ENCODE measurements at places on chromosomes 3 and 15. TPM values are rescaled to one million over a fixed set of nuclear protein-coding genes. Genes with fewer than 3 reads are reported as not detected.

Gene TIGIT
- not detected for total RNA-seq

- no peak for DNase-seq
Measured at GRCh38 chr3:31255007-31255581, 277.6 kb upstream of the STT3B start.

Gene TRPM1
- total RNA-seq = not detected

GRCh38 chr3:67312155-67312554, 314.0 kb downstream of the KBTBD8 start:
- DNase-seq = no peak

GRCh38 chr3:21839592-21839991, 88.6 kb upstream of the ZNF385D start:
- DNase-seq = no peak

GRCh38 chr3:104676241-104676640, 690.5 kb upstream of the ALCAM start:
- peak; percentile 10 for DNase-seq

All from lung microvascular endothelial cell (primary cell).